IMR-90 (cell line): ENCODE measurements at places on chromosomes 1 and 21. TPM values are rescaled to one million over a fixed set of nuclear protein-coding genes. Genes with fewer than 3 reads are reported as not detected.

GRCh38 chr1:116817582-116818064 lies 63.4 kb downstream of the CD2 start:
- H3K27ac ChIP-seq, result no peak overlapping the region
- H3K36me3 ChIP-seq, result no peaks in the 10 kb centered on the region
- no peak overlapping the region for H3K4me3 ChIP-seq
- no peaks in the 10 kb centered on the region for H3K4me1 ChIP-seq
- H3K27me3 ChIP-seq, result no peaks in the 10 kb centered on the region

TCHH gene
- total RNA-seq, result not detected in 2 replicates

RHBDL2 gene
- 0.28 and 0.36 TPM in 2 replicates for total RNA-seq

SGIP1 gene
- 27.1 and 43.6 TPM in 2 replicates for total RNA-seq

GRCh38 chr1:5943343-5944124 lies 48.7 kb downstream of the NPHP4 start:
- peaks cover 3% of the 10 kb centered on the region for H3K36me3 ChIP-seq
- no peaks in the 10 kb centered on the region for H3K27me3 ChIP-seq
- DNase-seq, result no peak
- peaks cover 4% of the 10 kb centered on the region; the same call in 1 of the 2 replicates for H3K4me1 ChIP-seq

GRCh38 chr1:165345502-165345901 lies 11.0 kb downstream of the LMX1A start:
- H3K36me3 ChIP-seq, result no peaks in the 10 kb centered on the region
- no peaks in the 10 kb centered on the region for H3K4me1 ChIP-seq
- no peak overlapping the region for H3K4me3 ChIP-seq
- H3K27me3 ChIP-seq, result peaks cover 3% of the 10 kb centered on the region

AQP10 gene
- not detected in 2 replicates for total RNA-seq

DNA sequence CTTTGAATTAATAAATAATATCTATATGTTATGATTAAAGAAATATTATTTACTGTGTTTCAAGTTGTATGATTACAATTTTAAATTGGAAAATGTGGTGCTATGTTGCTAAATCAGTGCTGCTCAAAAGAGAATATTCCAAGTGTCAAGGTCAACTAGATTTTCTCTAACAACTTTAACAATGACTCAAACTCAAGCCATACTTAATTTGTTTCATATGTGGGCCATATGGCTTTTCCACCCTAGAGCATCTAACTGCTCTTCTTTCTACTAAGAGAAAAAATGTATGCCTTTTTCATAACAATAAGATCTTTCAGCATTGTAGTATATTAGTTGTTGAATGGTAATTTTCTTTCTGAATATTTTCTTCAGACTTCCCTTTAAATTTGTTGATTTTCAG lies 8.3 kb upstream of the SYT14 start:
- H3K4me3 ChIP-seq, result no peak overlapping the region
- no peak for DNase-seq
- no peaks in the 10 kb centered on the region for H3K4me1 ChIP-seq
- H3K27me3 ChIP-seq, result no peaks in the 10 kb centered on the region; the same call in 1 of the 2 replicates
- H3K36me3 ChIP-seq, result no peaks in the 10 kb centered on the region

- DNase-seq, result no peak
- no peak overlapping the region for H3K27ac ChIP-seq
- H3K4me1 ChIP-seq, result no peaks in the 10 kb centered on the region
- no peak overlapping the region for H3K4me3 ChIP-seq
Observed at GRCh38 chr1:182297335-182297734, 94.3 kb downstream of the GLUL start.

THEM5 gene
- total RNA-seq, result not detected in 2 replicates

- no peak overlapping the region for H3K27ac ChIP-seq
- H3K36me3 ChIP-seq, result no peaks in the 10 kb centered on the region
- H3K4me3 ChIP-seq, result no peak overlapping the region
- DNase-seq, result no peak
- H3K27me3 ChIP-seq, result no peaks in the 10 kb centered on the region
Observed at GRCh38 chr1:98766255-98766654, 104.7 kb downstream of the SNX7 start.

CELA3B gene
- total RNA-seq, result not detected in 2 replicates

- H3K36me3 ChIP-seq, result no peaks in the 10 kb centered on the region
- peak; percentile 67 for DNase-seq
- no peak overlapping the region for H3K27ac ChIP-seq
- H3K4me1 ChIP-seq, result no peaks in the 10 kb centered on the region
- peaks cover 14% of the 10 kb centered on the region for H3K27me3 ChIP-seq
Observed at GRCh38 chr1:235642011-235642942, 7.3 kb downstream of the GNG4 start.

GRCh38 chr1:230109895-230110667 lies 43.0 kb downstream of the GALNT2 start:
- peaks cover 41% of the 10 kb centered on the region for H3K4me1 ChIP-seq
- H3K27ac ChIP-seq, result no peak overlapping the region
- DNase-seq, result peak; percentile 43

- peak; percentile 24 for DNase-seq
- no peaks in the 10 kb centered on the region for H3K27me3 ChIP-seq
- H3K4me3 ChIP-seq, result no peak overlapping the region
- H3K4me1 ChIP-seq, result peaks cover 4% of the 10 kb centered on the region; the same call in 1 of the 2 replicates
- H3K36me3 ChIP-seq, result peaks cover 27% of the 10 kb centered on the region
Observed at GRCh38 chr1:40090652-40091355, 6.2 kb downstream of the PPT1 start.

ARMH1 gene
- 0.28 and 0.36 TPM in 2 replicates for total RNA-seq

GRCh38 chr1:25695090-25695770 lies 78.6 kb downstream of the MAN1C1 start:
- peak overlapping the region; percentile 96 for H3K27ac ChIP-seq
- no peaks in the 10 kb centered on the region for H3K27me3 ChIP-seq
- no peaks in the 10 kb centered on the region for H3K36me3 ChIP-seq
- no peak overlapping the region for H3K4me3 ChIP-seq

DNA sequence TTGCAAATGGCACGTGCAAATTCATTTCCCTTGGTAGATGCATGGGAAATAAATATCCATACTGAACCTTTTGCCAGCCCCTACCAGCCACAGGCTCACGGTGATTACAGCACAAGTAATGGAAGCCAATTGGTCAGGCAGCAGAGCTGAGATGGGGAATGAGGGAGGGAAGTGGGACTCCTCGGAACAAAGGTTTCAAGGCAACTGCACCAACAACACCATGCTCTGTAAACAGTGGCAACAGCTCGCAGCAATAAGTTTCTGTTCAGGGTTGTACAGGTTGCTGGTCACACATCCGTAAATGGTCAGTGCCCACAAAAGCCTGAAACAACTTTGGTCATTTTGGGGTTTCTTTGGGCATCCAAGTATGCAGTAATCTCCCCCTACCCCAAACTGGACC lies 62.7 kb upstream of the LPGAT1 start:
- no peak overlapping the region for H3K4me3 ChIP-seq
- peaks cover 12% of the 10 kb centered on the region for H3K27me3 ChIP-seq
- no peaks in the 10 kb centered on the region for H3K4me1 ChIP-seq
- H3K36me3 ChIP-seq, result no peaks in the 10 kb centered on the region

DNA sequence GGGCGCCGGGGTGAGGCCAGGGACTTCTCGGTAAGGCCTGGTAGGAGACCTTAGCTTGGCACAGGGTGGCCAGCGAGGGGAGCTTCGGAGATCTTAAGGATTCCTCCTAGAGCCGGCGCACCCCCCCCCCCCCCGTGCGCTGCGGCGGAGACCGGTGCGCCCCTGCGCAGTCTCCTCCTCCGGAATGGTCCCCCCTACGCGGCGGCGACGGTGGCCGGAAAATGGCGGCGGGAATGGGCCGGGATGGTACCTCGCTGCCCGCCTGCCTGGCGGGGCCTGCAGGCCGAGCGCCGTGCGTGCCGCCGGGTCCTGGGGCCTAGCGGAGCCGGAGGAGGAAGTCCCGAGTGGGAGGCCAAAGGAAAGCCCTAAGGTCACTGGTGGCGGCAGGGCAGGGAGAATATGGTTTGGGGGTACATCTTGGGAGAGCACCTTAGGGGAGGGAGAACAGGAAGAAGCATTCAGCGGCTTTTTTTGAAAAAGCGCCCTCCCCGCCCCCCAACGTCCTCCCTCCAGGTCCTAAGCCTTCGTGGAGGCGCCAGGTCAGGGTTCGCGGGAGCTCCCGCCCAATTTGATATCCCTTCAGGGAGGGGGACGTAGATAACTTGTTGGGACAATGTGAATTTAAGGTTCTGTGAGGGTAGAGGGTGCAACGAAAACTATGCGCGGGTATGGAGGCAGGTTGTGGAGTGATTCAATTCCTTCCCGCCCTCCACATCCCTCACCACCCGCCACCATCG lies 429 bp downstream of the SRRM1 start:
- peak overlapping the region; percentile 79 for H3K27ac ChIP-seq
- H3K4me3 ChIP-seq, result peak overlapping the region; percentile 85
- no peaks in the 10 kb centered on the region for H3K27me3 ChIP-seq
- H3K36me3 ChIP-seq, result peaks cover 14% of the 10 kb centered on the region
- no peak for DNase-seq

GRHL3 gene
- not detected in 2 replicates for total RNA-seq

DNA sequence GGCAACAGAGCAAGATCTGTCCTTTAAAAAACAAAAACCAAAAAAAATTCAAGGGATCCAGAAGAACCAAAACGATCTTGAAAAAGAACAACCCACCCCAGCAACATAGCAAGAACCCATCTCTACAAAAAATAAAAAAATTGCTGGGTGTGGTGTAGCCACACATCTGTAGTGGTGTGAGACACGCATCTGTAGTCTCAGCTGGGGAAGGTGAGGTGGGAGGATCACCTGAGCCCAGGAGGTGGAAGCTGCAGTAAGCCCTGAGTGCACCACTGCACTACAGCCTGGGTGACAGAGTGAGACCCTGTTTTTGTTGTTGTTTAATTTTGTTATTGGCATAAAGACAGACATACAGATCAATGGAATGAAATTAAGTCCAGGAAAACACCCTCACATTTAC lies 22.3 kb downstream of the TRIM33 start:
- no peaks in the 10 kb centered on the region for H3K36me3 ChIP-seq
- H3K27me3 ChIP-seq, result no peaks in the 10 kb centered on the region
- no peak for DNase-seq

DNA sequence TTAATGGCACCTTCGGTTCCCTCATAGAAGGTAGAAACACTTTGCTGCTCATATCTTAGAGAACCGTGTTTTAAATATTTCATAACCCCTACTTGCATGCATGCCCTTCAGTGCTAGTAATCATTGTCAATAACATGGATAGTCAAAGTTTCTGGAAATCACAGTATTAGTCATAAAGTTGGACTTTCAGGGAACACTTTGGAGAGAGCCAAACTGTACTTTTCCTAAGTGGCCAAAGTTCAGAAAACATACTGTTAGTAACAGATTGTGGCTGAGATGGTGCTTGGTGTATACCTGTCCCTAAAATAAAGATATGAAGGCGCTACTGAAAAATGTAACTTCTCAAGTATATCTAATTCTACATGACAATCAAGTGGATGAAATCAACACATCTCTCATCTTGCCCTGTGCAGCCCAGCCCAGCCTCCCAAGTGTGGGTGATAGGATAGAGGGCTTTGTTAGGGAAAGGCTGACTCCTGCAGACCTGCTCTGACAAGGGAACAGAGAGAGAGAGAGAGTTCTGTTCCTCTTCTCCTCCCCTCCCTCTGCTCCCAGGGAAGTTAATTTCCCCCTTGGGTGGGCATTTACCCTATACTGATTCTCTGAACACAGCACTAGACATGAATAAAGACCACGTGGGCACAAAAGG lies 14.4 kb downstream of the MYOC start:
- H3K27ac ChIP-seq, result no peak overlapping the region
- peaks cover 6% of the 10 kb centered on the region; the same call in 1 of the 2 replicates for H3K27me3 ChIP-seq
- DNase-seq, result no peak
- no peaks in the 10 kb centered on the region for H3K36me3 ChIP-seq
- no peak overlapping the region for H3K4me3 ChIP-seq
- H3K4me1 ChIP-seq, result no peaks in the 10 kb centered on the region

DNA sequence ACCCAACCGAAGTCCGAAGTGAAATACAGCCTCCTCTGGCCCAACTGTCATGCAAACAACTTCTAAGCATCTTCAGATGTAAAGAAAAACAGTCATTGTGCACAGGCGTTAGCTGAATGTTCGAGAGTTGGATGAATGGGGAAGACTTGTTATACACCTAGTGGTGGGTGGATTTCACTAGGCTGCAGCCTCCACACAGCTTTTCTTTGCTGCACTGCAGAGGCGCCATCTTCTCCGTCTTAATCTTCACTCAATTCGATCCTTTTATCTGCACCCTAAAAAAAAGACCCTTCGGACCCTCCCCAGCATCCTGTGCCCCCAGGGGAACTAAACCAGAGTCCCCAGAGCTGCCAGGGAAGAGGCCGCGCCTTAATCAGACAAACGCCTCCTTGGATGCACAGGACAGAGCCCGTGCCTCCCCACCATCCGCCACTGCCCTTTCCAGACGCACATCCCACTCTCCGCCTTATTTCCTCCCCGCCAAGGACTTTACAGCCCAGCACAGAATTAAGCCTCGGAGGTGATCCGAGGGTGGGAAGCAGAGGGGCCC lies 1.4 kb downstream of the APP start:
- peak overlapping the region; percentile 89 for H3K27ac ChIP-seq
- H3K4me3 ChIP-seq, result peak overlapping the region; percentile 62
- H3K4me1 ChIP-seq, result peaks cover 10% of the 10 kb centered on the region

CFHR5 gene
- total RNA-seq, result not detected in 2 replicates

DNA sequence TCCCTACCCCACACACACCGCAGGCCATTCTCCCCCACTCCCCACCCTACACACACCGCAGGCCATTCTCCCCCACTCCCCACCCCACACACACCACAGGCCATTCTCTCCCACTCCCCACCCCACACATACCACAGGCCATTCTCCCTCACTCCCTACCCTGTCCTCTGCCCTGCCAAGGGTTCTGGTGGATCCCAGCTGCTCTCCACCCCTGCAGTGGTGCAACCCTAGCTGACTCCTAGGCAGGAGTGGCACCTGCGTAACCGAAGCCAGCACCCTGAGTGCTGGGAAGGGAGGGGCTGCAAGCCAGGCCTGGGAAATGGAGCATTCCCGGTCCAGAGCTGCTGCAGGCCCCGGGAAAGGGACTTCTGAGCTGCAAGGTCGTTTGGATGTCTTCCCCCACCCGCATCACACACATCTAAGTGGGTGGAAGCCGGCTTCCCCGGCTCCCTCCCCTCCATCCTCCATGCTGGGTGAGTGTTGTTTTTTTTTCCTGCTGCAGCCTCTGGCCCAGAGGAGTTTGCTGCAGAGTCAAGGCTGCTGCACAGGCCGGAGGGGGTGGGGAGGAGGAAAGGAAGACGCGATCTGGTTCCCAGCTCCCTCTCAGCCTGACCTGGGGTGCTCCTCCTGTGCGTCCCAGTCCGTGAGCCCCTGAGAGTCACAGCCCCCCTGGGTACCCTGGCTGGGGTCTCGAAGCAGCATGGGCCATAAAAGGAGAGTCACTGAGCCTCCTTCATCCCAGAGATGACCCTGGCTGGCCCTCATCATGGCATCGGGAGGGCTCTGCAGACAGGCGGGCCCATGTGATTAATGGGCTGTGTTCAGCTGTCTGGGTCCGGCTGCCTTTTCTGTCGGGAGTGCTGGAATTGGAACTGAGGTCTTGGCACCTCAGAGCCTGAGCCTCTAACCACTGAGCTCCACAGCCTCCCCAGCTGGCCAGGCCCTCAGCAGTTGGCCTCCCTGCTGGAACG lies 16.1 kb downstream of the H6PD start:
- peaks cover 10% of the 10 kb centered on the region; the same call in 1 of the 2 replicates for H3K4me1 ChIP-seq
- peak; percentile 21 for DNase-seq
- no peak overlapping the region for H3K4me3 ChIP-seq
- H3K27me3 ChIP-seq, result no peaks in the 10 kb centered on the region
- H3K36me3 ChIP-seq, result peaks cover 11% of the 10 kb centered on the region; the same call in 1 of the 2 replicates
